Posterior vena cava (tissue), 2 donors: ENCODE measurements at places on chromosomes 3 and 15. TPM values are rescaled to one million over a fixed set of nuclear protein-coding genes. Genes with fewer than 3 reads are reported as not detected.

DNA sequence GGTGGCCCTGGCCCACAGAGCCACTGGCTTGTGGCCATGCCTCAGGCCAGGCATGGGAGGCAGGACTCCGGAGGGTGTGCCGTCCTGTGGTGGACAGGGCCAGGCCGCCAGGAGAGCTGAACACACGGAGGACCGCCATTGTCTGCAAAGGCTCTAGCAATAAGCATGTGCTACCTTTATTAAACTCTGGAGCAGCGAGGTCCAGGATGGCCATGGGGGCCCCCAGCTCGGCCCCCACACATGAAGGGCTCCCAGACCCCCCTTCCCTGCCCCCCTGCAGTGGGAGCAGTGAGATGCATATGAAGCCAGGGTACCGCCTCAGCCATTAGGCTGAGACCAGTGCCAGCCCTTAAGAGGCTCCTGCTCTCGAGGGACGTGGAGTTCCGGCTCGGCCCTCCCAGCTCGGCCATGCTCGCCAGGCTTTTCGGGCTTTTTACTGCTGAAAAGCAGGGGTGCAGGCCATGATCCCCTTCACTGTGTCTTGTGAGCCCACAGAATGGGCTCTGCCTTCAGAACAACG is 2.7 kb downstream of the AMIGO3 start:
- DNase-seq: peak; percentile 69

- no peak for DNase-seq
Measured at GRCh38 chr15:79743032-79743431, 153.8 kb downstream of the MTHFS start.

DNA sequence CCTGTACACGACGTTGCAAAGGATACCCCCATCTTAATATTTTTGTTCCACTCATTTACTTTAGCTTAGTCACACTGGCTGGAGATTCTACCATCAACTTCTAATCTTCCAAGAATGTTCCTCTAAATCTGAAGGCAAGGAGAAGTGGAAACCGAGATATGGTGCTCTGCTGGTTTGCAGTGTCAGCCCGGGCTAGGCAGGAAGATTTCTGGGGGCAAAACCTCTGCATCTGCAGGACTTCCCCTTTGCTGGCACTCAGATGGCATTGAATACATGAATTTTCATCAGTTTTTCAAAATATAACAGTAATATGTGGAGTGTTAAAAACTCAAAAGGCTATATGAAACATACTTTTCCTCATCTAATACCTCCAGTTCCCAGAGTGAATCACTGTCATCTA is 240.4 kb downstream of the RPLP1 start:
- DNase-seq: no peak

INAFM2 gene
- total RNA-seq: 27.1 TPM

CALML4 gene
- total RNA-seq: 8.4 TPM

- DNase-seq: no peak
Measured at GRCh38 chr3:107103786-107104185, 273.5 kb upstream of the CCDC54 start.

GRCh38 chr15:57861034-57861638 is 154.6 kb downstream of the POLR2M start:
- no peak for DNase-seq

DNA sequence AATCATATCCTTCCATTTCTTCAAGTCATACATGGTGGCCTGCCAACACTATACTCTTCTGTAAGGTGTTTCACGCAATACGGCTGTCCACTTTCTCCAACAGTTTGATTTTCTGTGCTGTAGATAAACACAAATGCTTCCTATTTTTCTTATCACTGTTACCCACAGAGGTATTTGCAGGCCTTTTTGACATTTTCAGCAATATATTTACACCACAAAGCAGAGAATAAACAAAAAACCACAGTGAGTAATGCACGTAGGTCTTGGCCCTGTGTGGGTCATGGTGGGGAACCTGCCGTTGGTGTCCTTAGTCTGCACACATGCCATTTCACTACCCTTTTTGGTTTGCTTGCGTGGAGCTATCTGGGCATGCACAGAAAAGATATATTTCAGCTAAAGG is 59.5 kb downstream of the LRRC28 start:
- no peak for DNase-seq

DNA sequence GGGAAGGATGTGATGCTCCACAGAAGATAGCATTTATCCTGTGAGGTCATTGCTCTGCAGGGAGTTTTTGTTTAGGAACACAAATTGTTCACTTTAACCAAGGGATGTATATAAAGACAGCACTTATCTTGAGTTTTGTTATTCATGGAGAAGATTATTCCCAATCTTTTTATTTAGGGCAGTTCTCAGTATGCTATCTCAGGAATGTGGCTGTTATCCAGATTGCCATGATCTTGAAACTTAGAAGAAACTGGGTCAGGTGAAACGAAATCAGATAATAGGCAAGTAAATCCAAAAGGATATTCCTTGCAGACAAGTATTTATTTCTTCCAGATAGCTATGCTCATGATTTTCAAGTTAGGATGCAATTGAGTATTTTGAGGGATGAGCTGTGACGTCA is 19.3 kb upstream of the TMEM42 start:
- no peak for DNase-seq

DNA sequence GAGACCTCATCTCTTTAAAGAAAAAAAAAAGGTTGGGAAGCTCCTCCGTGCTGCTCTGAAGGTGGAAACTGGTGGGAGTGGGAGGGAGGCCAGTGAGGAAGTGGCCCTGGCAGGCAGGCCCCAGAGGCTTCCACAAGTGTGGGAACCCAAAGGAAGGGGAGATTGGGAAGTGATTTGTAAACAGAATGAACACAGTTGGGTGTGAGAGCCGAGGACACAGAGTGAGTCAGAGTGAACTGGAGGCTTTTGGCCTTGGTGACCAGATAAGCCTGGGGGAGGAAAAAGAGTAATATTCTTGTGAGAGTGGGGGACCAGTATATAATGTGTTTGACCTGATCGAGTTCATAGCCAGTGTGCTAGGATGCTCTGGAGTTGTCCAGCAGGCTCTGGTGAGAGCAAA is 23.0 kb downstream of the MKRN2 start:
- DNase-seq: no peak
